ENCODE measurements at places on chromosomes 3 and 15.

DNA sequence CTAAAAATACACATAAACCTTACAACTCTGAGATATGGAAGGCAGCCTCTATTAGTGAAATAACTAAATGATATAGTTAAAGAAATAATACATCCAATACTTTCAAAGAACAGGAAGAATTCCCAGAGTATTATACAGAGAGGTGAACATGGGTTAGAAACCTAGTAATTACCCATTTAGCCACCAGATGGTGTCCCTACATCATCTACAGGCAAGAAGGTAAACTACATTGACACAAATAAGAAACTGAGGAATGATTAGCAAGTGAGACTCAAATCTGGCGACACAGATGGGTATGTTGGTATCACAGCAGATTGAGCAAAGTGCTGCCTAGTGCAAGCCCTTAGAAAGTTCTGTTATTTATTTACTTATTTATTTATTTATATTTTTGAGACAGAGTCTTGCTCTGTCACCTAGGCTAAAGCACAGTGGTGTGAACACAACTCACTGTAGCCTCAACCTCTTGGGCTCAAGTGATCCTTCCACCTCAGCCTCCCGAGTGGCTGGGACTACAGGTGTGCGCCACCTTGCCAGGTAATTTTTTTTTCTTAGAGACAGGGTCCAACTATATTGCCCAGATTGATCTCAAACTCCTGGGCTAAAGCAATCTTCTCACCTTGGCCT lies 28.2 kb downstream of the NEK4 start:
- no peak for DNase-seq

DNA sequence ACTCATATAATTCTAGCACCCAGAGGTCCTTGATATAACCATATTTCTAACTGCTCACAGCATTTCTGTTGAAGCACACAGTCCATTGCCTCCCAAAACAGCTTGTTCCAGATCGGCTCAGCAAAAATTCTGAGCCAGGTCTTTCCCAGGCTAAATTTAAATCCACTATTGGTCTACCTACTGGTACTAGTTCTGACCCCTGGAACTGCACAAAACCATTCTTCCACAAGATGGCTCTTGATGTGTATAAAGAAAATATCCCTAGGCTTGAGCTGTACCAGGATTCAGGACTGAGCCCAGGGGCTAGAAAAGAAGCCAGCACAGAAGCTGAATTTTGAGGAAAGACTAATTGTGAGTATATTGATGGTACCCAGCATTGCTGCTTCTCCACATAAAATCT lies 75.4 kb upstream of the ABHD17C start:
- no peak for DNase-seq

DNA sequence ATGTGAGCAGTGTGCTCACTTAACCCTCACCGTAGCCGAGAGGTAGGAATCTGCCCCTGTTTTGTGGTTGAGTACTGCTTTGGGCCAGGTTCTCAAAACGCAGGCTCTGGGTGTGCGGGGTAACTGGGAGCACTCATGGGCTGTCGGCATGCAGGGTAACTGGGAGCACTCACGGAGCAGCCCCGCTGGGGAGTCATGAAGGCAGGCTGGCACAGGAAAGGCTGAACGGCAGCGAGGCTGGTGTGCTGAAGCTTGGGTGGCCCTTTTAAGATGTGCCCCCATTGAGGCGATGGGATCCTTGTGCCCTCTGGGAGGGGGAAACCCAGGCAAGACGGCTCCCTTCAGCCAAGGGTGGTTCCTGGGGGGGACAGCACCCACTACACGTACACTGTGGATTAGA lies 44.6 kb upstream of the VPS8 start:
- DNase-seq: no peak

- DNase-seq: no peak
These were observed 262.1 kb downstream of the IGSF11 start for GRCh38 chr3:118772547-118773011.

DNA sequence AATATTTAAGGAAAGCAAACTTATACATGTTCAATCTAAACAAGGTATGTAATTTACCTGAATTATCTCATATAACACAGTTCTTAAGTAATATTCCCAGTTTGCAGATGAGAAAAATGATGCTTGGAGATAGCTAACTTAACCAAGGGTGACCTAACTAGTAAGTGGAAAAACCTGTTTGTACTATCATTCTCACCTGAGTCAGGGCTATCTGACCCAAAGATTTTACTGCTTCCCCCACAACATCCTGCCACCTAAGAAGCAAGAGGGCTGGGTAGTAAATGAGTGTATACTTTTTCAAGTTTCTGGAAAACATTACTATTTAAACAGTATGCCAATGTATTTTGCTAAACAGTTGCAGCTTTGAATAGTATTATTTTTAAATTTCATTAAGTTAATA lies 10.6 kb downstream of the TP63 start:
- DNase-seq: no peak

- no peak for DNase-seq
These were observed 35.4 kb upstream of the TCF12 start for GRCh38 chr15:56883088-56883487.

GRCh38 chr3:27625864-27626263 lies 96.3 kb downstream of the EOMES start:
- DNase-seq: no peak

DNA sequence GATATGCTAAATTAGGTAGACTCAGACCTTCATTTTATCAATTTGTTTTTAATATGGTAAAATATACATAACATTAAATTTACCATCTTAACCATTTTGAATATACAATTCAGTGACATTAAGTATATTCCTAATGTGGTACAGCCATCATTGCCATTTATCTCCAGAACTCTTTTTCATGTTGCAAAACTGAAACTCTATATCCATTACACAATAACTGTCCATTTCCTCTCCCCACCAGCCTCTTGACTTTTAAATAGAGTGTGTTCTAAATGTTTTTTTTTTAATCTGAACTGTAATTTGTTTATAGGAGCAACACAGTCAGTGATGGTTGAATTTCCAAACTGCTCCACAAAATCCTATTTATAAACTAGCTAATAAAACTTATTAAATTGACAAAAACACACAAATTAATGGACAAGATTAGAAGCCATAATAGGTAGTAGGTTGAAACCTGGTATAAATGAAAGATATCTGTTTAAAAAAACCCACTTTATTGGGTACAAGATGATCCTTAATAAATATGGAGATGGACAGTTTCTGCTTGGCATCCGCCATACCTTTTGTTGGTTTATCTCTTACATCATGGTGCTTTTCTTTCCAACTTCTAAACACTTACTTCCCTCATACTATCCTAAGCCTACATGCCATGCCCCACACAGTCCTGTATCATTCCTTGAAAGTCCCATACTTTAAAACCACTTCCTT lies 142.4 kb downstream of the ZPLD1 start:
- DNase-seq: no peak

- DNase-seq: no peak
These were observed 140.1 kb downstream of the CHSY1 start for GRCh38 chr15:101111570-101112262.

GRCh38 chr3:116020989-116021388 lies 397.7 kb downstream of the GAP43 start:
- no peak for DNase-seq

- no peak for DNase-seq
These were observed 785.3 kb downstream of the ROBO2 start for GRCh38 chr3:77825001-77825827.

DNA sequence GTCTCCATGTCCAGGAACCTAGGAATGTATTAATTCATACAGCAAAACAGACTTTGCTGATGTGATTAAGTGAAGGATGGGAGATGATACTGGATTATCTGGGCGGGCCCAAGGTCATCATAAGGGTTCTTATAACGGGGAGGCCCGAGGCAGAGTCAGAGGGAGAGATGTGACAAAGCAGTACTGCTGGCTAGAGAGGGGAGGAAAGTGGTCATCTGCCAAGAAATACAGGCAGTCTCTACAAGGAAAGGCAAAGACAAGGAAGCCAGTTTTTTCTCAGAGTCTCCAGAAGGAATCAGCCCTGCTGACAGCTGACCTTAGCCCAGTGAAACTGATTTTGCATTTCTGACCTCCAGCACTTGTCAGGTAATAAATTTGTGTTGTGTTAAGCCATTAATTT lies 66.2 kb upstream of the CORO2B start:
- no peak for DNase-seq
